ENCODE measurements at places on chromosomes 3 and 15.
A peak's percentile ranks its signal among the peaks of the same experiment; 100 is the strongest.

DNA sequence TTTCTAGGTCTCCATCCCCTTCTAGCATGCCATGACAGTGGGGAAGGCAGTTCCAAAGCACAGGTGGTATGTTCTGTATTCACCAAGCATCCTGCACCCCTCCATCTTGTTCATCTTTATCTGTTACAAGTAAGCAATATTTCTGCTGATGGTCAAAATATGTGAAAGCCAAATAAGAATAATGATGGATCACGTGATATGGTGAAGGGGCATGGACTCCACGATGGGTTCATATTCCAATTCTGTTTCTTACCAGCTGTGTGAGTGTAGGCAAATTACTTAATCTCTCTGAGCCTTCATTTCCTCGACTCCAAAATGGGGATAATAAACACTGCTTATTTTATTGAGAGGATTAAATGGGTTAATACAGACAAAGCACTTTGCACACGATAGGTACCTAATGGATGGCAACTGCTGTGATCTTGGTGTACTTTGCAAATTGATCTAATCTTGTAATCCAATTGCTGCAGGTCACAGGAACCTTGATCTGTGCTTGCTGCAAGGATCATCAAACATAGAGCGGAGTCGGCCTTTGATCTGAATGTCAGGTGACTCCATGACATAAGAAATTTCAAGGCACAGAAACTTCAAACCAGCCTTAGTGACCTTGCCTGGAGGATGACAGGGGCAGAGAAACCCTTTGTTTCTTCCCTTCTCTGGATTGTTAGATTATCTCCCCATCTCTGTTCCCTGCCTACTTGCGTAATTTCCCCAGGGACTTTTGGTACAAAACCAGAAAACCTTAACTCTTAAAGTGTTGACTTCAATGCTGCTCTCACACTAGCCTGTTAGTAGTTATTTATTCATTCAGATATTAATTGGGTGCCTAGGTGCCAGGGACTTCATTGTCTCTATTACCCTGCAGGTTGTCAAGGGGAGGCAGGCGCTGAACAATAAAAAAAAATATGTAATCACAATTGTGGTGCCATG is 25.8 kb downstream of the SIAH2 start:
- DNase-seq = no peak

- peak; percentile 75 for DNase-seq
These were observed 75.9 kb upstream of the VGLL4 start for GRCh38 chr3:11719406-11720303.

DNA sequence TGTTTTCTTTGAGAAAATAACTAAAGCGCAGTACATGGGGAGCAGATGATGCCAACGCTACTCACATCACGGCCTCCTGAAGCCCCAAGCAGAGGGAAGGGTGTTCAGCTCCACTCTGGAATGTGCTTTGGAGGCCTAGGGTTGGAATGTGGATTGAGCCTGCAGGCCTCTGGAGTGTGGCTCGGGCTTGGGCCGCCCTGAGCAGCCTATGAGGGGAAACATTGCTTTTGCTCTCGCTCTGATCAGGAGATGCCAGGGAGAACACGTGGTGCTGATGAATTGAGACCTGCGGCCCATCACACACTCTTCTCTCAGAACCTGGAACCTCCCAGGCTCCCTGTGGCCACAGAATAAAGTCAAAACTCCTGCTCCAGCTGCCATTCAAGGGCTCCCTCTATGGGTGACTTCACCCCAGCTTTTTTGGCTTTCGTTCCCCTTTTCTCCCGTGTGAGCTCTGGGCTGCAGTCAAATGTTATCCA is 23.3 kb downstream of the CCDC13 start:
- no peak for DNase-seq

- no peak for DNase-seq
These were observed 447.8 kb upstream of the THBS1 start for GRCh38 chr15:39132954-39133600.

GRCh38 chr3:140128631-140129030 is 193.6 kb downstream of the CLSTN2 start:
- DNase-seq = peak; percentile 16

DNA sequence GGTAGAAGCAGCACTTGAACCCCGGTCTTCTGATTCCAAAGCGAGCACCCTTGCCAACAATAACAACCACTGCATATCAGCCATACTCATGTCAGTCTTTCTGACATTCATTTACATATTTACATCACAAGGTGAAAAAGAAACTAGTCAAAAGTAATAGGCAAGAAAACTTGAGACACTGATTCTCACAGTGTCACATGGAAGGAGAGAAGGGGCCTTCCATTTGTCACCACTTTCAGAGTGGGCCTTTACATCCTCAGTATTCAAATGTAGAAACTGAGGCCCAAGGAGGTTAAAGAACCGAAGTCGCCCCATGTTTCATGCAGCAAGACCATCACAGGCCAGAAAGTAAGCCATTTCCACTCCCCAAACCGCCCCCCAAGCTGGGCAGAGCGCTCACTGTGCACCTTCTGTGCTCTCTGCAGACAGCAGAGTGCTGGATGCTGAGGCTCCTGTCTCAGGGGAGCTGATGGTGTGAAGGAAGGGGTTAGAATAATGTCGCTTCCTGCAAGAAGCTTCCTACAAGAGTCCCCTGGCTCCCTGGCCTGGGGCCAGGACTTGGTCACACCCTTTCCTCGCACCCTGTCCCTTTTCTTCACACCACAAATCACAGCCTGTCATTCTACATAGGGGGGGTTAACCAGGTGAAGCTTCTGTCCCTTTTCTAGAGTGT is 260.1 kb downstream of the UACA start:
- DNase-seq = no peak

GRCh38 chr3:128395500-128396162 is 71.1 kb downstream of the DNAJB8 start:
- DNase-seq = no peak

DNA sequence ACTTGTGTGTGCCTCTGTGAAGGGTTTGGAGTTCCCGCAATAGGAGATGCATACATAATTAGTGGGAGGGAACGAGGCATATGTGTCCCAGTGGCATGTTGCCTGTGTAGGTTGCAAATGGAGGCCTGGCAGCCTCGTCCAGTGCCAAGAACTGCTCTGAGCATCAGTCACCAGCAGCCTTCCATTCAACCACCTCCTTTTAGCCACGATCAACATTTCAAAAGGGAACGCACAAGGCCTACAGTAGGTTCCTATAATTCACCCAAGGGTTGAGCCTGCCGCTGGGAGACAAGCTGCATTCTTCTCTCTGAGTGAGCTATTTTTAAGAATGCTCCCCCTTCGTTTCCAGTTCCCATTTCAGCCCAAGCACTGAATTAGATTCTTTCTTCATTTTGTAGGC is 78.8 kb upstream of the CTNNB1 start:
- DNase-seq = no peak

DNA sequence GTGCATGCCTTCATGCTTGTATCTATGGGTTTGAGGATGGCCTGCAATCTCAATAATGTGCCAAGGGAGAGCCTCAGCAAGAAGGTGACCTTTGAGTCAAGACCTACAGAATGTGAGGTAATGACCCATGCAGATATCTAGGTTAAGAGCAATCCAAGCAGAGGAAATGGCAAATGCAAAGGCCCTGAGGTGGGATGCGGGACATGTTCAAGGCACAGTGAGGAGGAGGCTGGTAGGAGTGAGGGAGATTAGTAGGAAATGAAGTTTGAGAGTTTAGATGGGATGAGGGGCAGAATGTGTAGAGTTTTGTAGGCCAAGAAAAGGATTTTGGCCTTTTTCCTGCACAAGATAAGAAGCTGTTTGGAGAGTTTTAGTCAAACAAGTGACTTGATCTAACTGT is 4.7 kb upstream of the MAP2K5 start:
- no peak for DNase-seq

DNA sequence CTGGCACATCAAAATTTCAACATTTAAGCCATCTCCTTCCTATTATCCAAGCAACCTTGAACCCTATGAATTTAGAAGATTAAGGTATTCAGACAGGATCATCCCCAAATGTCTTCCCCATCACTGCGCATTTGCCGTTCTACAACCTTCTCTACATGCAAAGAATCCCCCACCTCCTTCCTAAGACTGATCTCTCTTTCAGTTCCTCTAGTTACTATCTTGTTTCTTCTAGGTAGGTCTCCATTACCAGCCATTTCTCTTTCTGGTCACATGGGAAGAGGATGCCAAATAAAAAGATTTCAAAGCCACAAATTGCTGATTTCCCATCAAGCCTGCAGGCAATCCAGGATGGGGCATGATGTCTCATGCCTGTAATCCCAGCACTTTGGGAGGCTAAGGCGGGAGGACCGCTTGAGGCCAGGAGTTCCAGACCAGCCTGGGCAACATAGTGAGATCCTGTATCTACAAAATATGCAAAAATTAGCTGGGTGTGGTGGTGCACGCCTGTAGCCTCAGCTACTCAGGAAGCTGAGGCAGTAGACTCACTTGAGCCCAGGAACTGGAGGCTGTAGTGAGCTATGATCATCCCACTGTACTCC is 29.7 kb upstream of the MTMR10 start:
- DNase-seq = no peak

GRCh38 chr3:138417559-138417982 is 16.8 kb upstream of the ESYT3 start:
- peak; percentile 41 for DNase-seq

GRCh38 chr15:99207672-99208071 is 41.7 kb downstream of the TTC23 start:
- DNase-seq = no peak

GRCh38 chr3:64148955-64149653 is 76.2 kb downstream of the PRICKLE2 start:
- no peak for DNase-seq

DNA sequence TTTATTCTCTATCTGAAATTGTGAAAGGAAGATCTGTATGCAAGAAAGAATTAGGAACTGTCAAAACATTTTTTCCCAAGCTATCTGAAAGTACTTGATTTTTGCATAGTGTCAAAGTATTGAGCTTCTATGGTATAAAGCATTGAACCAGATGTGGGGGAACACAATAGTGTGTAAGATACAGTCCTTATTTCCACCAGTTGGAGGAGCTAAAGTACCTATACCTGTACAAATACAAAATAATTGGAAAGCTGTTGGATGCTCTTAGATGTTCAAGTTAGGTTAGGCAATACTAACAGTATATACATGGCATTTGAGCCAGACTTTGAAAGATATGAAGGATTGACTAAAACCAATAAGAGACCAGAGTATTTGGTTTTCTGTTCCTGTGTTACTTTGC is 148.4 kb downstream of the B3GALNT1 start:
- no peak for DNase-seq

DNA sequence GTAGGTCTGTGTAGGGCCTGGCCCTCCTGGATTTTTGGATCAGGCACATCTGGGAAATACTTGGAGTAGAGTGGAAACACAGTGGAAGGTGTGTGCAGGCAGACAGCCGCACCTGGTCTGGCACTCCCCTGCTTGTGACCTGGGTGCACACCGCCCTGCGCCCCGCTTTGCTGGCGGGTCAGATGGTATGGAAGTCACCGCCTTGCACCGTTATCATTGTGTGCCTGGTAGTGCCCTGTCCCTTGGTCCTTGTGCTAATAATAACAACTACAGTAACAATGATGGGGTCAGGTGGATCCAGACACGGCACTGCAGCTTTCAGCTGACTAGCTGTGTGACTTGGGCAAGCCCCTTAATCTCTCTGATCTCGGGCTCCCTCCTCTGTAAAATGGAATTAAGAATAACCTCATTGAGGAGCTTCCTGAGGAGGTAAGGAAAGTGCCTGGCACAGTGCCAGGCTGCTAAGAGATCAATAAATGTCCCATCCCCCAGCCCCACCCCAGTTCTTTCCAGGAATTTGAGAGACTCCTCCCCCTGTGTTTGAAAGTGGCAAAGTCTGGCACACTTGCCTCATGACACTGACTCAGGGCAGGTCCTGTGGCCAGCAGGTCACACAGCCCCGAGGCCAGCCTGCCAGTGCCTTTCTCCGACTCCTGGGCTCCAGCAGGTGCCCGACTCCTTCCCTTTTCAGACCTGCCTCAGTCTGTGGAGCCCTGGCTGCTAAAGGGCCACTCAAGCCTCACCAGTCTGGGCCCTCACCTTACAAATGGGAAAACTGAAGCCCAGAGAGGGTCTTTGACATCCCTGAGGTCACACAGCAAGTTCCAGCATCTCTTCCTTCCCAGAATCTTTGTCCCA is 9.8 kb downstream of the ISG20 start:
- no peak for DNase-seq

- peak; percentile 25 for DNase-seq
These were observed 1.3 kb upstream of the SPTSSB start for GRCh38 chr3:161372321-161373260.

DNA sequence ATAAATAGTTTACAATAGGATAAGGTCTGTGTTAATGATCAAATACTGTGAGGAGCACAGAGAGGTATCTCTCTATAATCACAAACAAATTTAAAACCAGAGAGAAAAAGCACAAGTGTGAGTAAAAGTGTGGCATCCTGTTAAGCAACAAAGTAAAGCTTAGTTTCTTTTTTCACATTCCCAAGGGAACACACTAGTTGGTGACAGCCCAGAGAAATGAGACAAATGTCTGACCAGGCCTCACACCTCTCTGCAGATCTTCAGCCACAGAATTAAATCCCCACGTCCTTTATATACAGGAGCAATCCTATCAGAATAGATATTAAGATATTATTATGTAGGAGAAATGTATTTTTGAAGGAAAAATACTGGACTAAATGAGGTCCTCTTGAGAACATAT is 2.7 kb downstream of the FBN1 start:
- no peak for DNase-seq

DNA sequence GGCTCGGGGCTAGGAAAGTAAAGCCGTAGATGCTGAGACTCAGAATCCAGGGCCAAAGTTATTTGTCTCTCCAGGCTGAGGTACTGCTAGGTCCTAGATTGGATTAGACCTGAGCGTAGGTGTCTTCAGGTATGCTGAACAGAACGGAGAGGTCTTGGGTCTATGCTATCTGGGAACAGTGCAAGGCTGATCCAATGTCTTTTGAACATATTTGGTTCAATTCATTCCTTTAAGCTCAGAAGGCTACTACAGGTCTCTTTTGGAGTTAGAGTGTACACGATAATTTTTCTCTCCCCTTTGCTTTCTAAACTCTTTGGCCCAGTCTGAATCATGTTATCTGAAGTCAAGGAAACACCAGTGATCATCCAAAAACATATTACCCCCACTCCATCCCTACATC is 137.5 kb upstream of the TBL1XR1 start:
- no peak for DNase-seq

DNA sequence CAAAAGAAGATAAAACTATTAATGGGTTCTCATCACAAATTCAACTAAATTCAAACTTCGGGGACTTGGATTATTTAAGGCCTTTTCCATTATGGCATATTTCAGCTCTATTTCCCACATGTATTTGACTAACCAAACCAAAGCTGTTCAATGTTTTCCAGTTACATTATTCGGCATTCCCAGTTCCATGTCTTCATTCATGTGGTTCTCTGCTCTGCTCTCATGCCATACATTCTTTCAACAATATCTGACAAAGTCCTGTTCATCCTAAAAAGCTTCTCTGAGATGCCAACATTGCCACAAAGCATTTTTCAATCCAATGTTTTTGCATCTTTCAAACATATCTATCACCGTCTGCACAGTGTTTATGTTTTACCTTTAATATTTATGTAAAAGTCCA is 141.4 kb downstream of the GREM1 start:
- DNase-seq = no peak

GRCh38 chr3:181265750-181266333 is 276.3 kb upstream of the DNAJC19 start:
- no peak for DNase-seq

Data from GM12892 (cell line).